NCI-H187 (cell line): ENCODE measurements at places on chromosomes 6 and 20.
A peak's percentile ranks its signal among the peaks of the same experiment; 100 is the strongest.

GRCh38 chr6:151005896-151006632 is 140.6 kb downstream of the MTHFD1L start:
- DNase-seq, result no peak

- no peak for DNase-seq
Measured at GRCh38 chr6:52305411-52305810, 20.9 kb upstream of the MCM3 start.

DNA sequence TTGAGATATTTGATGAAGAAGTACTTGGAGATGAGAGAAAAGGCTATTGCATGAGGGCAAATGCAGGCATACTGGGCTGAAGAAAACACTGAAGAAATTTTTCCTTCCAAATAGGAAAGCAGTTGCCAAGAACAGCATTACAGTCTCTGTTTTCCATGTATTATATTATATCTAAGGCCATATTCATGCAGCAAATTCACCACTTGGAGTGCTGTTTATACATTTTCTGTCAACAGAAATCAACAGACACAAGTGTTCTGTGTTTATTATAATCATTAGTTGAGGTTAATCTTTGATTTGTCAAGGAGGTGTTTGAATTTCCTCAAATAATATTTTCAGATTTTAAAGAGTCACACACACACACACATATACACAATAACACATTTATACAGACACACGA is 268.8 kb upstream of the PLCB4 start:
- DNase-seq, result no peak

GRCh38 chr20:53930651-53931504 is 139.5 kb downstream of the BCAS1 start:
- no peak for DNase-seq

GRCh38 chr6:53857318-53858094 is 62.7 kb downstream of the LRRC1 start:
- no peak for DNase-seq

GRCh38 chr6:73461537-73462350 is at the start of gene MTO1:
Gene MTO1 (plus strand): TSS chr6:73461737. CDS start chr6:73461855, 118 bp downstream.
- DNase-seq, result peak; percentile 58
